ENCODE measurements at places on chromosomes 6 and 20. TPM values are rescaled to one million over a fixed set of nuclear protein-coding genes. Genes with fewer than 3 reads are reported as not detected.

DNA sequence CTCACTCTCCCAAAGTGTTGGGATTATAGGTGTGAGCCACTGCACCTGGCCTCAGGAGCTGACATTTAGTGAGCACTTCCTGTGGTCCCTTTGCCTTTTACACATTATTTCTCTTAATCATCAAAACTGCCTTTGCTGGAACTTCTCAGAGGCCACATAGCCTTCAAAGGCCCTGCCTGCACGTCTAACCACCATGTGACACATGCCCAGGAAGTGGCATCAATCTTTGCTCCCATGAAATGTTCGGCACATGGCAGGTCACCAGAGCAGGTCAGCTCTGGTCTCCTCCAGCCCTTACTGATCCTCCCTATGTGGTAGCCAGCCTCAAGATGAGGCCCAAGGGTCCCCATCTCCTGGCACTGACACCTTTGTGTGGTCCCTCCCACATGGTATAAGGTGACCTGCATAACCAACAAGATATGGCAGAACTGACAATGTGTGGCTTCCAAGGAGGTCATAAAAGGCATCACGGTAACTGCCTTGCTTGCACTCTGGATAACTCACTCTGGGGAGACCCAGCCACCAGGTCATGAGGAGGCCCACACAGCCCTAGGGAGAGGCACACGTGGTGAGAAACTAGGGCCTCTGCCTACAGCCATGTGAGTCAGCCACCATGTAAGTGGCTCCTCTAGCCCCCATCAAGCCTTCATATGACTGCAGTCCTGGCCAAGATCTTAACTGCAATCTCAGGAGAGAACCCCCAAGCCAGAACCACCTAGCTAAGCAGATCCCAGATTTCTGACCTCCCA, 28.8 kb upstream of the HMGA1 start:
- DNase-seq: no peak

GRCh38 chr20:17617212-17617867, 47.5 kb downstream of the DSTN start:
- no peak for DNase-seq

Gene ROS1
- total RNA-seq: not detected

GRCh38 chr6:34333858-34334257, 58.6 kb downstream of the NUDT3 start:
- no peak for DNase-seq

DNA sequence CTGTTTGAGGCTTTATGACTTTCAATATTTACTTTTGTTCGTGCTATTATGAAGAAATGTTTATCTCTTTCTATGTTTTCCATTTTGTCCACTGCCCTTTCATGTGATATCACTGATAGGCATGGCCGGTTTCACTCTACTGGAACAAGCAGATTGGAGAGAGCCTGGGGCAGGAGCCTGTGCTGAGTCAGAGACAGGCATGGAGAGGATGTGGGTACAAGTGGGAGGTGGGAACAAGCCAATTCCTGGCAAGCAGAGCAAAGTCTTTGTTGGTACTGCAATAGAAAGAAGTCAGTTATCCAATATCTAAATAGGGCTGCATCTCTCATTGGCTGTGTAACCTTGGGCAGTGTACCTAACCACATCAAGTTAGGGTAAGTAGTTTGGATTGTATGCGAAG, 545.6 kb upstream of the MAP3K7 start:
- DNase-seq: no peak

- DNase-seq: no peak
Measured at GRCh38 chr6:31727034-31727716, 1.9 kb downstream of the DDAH2 start.

Gene HTR1E
- total RNA-seq: not detected

DNA sequence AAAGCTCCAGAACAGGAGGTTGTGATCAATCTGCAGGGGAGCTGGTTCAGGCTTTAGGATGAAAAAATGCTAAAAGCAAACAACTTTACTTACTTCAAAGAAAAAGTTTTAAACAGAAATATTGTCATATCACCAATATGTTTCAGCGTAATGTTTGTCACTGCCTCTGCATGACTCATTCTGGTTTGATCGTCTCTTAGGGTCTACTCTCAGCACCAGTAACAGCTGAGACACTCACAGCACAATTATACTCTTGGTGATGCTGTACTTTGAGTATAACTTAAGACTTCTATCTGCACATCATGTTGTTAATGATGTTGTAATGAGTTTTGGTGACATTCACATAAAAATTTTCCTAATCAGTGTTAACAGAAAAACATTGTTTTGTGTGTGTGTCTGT, 665.4 kb downstream of the EPM2A start:
- DNase-seq: no peak

DNA sequence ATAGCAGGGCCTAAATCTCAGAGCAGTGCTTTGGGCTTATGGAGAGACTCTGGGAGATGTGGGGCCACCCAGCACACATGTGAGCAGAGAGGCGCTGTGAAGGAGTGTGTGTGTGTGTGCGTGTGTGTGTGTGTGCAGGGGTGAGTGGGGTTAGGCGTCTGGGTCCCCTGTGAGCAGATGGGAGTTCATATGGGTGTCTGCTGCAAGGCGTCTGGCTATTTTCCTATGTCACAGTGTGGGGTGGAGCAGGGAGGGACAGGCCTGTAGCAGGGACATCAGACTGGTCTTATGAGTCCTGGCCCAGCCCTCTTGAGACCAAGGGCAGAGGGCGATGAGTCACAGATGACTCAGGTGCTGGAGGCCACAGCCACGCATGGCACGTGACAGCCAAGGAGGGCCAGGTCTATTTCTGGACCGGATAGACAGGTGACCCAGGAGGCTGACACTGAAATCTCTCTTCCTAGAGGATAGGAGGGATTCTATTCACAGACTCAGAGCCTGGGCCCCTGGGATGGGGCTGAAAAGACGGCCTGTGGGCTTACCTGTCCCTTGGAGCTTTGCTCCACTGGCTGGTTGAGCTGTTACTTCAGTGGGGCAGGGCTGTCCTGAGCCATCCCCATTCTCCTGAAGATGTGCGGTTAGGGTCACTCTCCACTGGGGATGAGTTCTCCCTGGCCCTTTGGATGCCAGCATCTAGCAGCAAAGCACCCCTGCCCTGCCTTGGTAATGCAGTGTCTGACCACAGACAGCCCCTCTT, 28.9 kb downstream of the VEGFA start:
- DNase-seq: no peak

GRCh38 chr20:50373674-50374286, 136.4 kb upstream of the PTPN1 start:
- DNase-seq: no peak

Gene PNPLA1
- 0.86 TPM for total RNA-seq

Gene CALHM4
- not detected for total RNA-seq

GRCh38 chr6:136114661-136115060, 135.4 kb downstream of the MTFR2 start:
- no peak for DNase-seq

Measured in natural killer cell treated with Interleukin-12 subunit alpha and Interleukin-12 subunit beta and Interleukin-15 and Interleukin-18, amount 100 ng/mL, for 72 hours (primary cell).